Suppressor macrophage treated with lipopolysaccharide for 4 hours (primary cell): ENCODE measurements at places on chromosomes 7 and 10.

DNA sequence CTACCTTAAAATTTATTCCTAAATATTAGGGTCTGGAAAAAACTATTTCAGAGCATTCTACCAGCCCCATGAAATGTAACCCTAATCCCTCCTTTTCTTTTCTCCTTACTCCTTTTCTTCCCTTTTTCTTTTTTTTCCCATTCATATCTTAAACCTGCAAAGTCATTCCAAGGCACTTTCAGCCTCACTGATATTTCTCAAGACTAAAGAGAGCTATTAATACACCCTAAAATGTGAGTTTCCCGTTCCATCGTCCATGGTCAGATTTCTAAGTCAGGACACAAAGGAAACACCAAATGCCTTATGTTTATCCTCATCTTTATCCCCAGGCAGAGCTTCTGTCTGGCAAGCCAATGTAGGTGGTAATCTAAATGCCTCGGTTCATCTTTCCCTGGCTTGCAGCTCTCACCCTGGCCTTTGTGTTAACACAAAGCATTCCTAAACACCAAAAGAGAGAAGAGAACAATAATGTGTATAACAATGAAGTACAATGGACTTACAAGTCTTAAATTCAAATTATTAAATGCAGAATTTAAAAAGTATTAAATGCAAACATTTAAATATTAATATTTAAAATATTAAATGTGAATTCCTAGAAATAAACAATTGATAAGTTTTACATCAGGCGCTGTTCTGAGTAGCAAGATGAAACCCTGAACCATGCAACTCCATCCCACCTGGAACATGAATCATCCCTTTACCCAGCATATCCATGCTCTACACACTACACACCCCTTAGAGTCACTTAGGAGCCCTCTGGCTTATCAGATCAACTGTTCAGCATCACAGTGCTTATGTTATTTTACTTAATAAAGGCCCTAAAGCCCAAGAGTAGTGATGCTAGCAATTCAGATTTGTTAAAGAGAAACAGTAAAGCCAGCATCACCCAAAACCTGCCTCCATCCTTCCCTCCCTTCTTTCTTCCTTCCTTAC, 26.8 kb downstream of the MICU1 start:
- no peak for DNase-seq

DNA sequence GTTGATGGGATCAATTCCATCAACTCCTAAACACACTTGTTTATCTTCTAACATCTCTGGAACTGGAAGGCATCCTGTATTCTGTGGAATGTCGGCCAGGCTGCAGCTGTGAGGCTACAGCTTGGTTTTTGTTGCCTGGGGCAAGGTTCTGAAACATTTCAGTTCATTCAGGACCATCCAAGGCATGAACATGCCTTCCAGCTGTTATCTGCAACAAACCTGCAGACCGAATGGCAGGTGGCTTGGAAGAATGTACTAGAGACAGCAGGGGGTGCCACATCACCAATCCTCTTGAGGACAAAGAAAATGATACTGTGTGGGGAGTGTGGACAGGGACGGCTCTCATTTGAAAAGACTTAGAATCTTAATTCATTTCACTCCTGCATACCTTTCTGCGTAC, 12.4 kb downstream of the PAPOLB start:
- DNase-seq = no peak

DNA sequence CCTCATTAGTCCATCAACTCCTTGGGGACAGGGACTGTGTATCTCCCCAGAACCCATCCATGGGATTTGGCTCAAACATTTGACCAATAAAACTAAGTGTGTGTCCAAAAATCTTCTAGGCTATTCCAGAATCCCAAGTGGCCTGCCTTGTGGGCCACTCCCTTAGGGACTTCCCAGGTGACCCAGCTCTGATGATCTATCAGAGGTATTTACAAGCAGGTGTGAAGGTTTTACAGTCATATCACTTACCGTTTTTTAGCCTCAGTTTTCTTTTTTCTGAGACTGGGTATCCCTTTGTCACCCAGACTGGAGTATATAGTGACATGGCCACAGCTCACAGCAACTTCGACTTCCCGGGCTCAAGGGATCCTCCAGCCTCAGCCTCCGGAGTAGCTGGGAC, 64.4 kb downstream of the PIP4K2A start:
- DNase-seq = no peak

DNA sequence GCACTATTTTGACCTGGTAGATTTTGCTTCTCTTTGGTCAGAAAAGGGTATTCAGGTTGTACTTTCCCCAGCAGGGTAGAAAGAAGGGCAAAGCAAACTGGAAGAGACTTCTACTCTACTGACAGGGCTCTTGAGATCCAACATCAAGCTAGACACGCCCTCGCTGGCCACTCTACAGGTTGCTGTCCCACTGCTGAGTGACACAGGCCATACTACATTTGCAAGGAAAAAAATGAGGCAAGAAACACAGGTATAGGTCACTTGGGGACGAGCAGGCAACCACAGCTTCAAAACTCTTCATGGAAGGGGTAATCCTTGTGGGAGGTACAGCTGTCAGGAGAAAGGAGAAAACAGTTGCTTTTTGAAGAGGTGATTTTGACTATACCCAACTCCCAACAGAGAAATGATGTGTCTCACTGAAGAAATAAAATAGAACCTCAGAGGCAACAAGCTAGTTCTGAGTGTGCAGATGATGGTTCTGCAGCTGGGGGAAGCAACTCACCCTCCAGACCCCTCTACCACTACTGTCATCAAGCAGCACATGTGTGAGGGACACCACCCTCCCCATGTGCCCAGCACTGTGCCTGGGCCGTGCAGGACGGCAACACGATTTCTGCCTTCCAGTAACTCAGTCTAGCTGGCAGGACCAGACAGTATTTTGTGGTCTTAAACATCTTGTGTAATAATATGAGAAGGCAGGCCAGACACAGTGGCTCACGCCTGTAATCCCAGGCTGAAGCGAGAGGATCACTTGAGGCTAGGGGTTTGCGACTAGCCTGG, 16.3 kb downstream of the AKR1B1 start:
- no peak for DNase-seq

DNA sequence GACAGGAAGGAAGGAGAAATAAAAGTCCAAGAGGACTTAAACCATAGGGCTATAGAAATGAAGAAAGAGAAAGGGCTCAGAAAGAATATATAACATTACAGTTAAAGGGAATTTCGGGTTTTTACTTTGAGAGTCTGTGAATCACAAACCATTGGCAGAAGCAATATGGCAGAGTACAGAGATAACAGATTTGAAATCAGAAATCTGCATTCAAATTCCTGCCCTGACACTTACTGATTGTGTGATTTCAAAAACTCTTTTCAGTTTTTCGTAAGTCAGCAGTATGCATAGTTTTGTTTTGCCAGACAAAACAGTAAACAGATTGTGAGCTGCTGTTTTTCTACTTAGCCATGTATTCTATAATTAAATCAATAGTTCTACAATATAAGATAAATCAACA, 8.2 kb downstream of the JMJD1C start:
- no peak for DNase-seq
